Fibroblast of skin of left quadriceps (primary cell): ENCODE measurements at places on chromosomes 5 and 9.

DNA sequence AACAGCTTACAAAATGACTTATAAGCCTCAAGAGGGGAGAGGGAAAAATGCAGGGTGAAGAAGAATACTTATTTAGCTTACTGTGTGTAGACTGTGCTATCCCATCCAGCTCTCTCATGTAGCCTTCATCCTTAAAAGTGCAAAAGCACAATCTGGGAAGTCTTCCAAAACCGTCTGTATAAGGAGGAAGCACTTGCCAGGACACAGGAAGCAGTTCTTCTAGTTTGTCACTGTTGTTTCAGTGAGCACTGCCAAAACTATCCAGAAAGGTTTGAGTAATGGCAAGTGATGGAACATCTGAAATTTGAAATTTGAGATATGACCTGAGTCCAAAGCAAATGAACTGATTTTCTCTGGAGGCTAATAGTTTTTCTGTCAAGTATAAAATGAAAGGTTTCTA, 140.8 kb upstream of the ISL1 start:
- no peak for DNase-seq

- DNase-seq, result no peak
Observed at GRCh38 chr5:115429345-115429940, 115.1 kb downstream of the FEM1C start.

- DNase-seq, result no peak
Observed at GRCh38 chr5:76351577-76351976, 51.5 kb upstream of the IQGAP2 start.

GRCh38 chr5:85647349-85648127, 970.2 kb upstream of the COX7C start:
- no peak for DNase-seq

- no peak for DNase-seq
Observed at GRCh38 chr9:5478206-5478605, 27.9 kb downstream of the CD274 start.

GRCh38 chr5:157350939-157351801, 85.2 kb downstream of the CYFIP2 start:
- no peak for DNase-seq

GRCh38 chr5:53364061-53364460, 116.4 kb upstream of the FST start:
- DNase-seq, result no peak

GRCh38 chr9:127098916-127099553, 23.4 kb downstream of the ANGPTL2 start:
- DNase-seq, result no peak

DNA sequence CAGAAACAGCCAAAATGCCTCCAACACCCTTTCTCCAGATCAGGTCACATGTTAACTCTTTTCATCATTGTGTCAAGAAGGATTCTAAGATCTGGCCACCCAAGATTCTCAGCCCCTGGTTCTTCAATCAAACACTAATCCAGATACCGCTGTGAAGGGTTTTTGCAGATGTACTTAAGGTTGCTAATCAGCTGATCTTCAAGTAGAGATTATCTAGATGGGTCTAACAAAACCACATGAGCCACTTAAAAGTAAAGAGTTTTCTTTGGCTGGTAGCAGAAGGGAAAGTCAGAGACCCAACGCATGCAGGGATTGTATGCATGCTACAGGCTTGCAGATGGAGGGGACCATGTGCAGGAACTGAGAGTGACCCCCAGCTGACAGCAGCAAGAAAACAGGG, 267.9 kb downstream of the CDK5RAP2 start:
- no peak for DNase-seq

DNA sequence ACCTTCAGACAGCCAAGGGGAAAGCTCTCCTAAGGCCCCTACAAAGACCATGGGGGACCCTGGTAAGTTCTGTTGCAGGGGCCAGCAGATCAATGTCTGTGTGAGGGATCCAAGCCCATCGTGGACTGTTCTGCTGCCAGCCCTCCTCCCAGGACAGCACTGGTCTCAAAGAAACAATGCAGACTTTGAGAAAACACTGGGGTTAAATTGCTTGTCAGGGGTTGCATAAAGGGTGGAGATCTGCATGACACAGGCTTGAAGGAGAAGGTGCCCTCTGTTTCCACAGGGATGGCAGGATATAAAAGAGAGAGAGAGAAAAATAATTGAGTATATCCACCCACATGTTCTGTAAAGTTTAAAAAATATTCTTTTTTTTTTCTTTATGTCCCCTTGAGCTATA, 157.6 kb upstream of the TBC1D2 start:
- no peak for DNase-seq

DNA sequence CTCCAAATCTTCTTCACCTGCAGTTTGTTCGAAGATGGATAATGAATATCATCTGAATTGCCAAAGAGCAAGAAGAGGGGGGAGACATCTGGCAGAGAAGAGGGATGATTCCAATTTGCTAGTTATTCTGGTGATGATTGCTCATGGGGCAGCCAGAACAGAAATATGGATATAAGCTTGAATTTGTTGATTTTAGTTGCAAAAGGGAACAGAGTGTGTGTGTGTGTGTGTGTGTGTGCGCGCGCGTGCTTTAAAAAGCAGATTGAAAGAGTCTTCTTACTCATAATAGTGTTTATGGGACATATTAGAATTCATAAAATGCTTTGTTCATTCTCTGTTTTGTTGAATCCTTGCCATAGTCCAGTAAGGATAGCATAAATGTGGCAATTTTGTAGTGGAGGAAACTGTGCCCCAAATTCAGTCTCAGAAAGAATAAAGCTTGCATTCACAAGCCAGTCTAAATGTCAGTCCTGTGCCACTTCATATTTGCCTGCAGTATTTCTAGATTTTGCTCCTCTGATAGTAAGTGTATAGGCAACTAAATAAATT, 436.3 kb upstream of the KLF4 start:
- DNase-seq, result peak; percentile 37
